ENCODE measurements at places on chromosomes 7 and 10.

DNA sequence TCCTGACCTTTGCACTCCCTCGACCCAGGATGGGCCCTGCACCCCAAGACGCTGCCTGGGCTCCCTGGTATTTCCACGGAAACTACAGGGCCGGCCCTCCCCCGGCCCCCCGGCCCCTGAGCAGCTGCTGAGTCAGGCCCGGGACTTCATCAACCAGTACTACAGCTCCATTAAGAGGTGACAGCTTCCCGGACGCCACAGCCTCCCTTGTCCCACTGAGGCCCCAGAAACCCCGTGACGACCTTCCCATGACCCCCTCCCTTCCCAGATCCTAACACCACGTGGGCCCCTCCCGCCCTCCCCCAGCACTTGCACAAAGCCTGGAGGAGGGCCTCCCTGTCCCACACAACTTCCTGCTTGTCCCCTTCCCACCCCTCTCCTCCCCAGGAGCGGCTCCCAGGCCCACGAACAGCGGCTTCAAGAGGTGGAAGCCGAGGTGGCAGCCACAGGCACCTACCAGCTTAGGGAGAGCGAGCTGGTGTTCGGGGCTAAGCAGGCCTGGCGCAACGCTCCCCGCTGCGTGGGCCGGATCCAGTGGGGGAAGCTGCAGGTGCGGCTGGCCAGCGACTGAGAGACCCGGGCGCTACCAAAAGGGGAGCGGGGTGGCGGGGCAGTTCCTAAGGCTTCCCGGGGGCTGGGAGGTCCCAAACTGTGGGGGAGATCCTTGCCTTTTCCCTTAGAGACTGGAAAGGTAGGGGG is 5.7 kb downstream of the NOS3 start:
- no peak for DNase-seq

- no peak for DNase-seq
Measured at GRCh38 chr7:86149024-86149665, 494.6 kb upstream of the GRM3 start.

DNA sequence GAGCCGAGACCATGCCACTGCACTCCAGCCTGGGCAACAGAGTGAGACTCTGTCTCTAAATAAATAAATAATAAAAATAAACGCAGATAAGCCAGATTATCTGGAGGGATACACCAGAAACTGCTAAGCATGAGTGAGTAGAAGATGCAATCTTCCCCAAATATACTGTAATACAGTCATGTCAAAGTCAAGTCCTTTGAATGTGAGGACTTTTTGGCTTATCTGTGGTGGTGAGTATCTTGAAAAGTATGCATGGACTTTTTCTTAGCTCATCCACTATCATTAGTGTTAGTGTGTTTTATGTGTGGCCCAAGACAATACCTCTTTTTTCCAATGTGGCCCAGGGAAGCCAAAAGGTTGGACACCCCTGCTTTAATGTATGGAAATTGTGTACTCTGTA is 44.7 kb upstream of the PITRM1 start:
- no peak for DNase-seq

- peak; percentile 9 for DNase-seq
Measured at GRCh38 chr10:24344279-24344678, 135.3 kb downstream of the KIAA1217 start.

DNA sequence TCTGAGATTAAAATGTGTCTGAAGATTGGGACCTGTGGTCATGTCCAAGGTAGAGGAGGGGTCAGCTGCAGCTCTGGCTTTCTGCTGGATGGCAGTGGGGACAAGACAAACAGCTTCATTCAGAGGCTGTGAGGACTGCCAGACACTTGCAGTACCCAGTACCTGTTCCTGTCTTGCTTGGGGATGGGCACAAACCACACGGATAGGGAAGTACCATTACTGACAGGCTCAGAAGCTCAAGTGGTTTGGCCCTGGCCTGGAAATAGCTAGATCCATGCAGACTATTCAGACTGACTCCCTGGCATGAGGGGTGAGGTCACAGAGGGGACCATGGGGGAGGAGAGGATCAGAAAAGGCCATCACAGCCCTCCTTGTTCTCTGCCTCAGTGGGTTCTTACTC is 56.0 kb upstream of the COMTD1 start:
- no peak for DNase-seq

DNA sequence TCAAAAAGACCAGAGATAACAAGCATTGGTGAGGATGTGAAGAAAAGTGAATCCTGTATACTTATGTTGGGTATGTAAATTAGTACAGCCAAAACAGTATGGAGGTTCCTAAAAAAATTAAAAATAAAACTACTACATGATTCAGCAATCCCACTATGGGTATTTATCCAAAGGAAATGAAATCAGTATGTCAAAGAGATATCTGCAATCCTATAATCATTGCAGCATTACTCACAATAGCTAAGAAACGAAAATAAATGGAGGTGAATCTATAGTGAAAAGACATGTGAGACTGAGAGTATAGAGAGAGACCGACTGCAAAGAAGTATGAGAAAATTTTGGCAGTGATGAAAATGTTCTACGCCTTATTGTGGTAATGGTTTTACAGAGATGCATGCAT is 139.2 kb upstream of the TMEM168 start:
- no peak for DNase-seq

Measured in T47D (cell line).